Activated T-cell treated with anti-CD3 and anti-CD28 coated beads for 1 hour (primary cell): ENCODE measurements at places on chromosomes 16 and 17.

- no peak for DNase-seq
Observed at GRCh38 chr17:71632328-71632727, 488.5 kb upstream of the SOX9 start.

GRCh38 chr16:3443108-3444031, at the start of the genes NAA60 and ZNF597:
Gene NAA60, plus strand, starts transcription at chr16:3443680. Its CDS starts 32,548 bp downstream, at chr16:3476228.
Gene ZNF597, minus strand, starts transcription at chr16:3443504. Its CDS starts 351 bp downstream, at chr16:3443153.
- DNase-seq, result peak; percentile 58

DNA sequence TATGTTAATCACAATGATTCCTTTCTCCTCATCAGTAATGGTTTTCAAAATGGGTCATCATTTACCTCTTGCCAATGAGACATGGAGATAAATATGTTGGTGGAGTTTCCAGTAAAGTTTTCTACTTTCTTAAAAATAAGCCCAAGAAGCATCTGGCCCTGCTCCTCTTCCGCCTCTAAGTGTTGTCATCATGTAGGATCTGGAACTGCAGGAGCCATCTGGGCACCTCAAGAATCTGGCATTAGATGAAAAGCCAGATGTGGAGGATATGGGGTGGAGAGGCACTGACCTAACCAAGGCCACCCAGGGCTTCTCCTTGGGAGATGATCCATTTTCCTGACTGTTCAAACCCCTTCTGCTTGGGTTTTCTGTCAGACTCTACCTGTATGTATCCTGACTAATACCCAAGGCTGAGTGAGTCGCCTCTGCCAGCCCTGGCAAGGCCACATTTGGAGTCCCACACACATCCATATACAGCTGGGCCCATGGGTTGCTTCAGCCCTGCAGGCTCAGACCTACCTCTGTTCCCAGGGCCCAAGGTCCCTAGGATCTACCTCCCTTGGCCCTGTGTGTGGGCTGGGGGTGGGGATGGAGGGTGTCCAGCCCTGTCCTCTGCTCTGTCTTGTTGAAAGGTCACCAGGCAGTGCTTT, 24.6 kb downstream of the CCDC182 start:
- no peak for DNase-seq

DNA sequence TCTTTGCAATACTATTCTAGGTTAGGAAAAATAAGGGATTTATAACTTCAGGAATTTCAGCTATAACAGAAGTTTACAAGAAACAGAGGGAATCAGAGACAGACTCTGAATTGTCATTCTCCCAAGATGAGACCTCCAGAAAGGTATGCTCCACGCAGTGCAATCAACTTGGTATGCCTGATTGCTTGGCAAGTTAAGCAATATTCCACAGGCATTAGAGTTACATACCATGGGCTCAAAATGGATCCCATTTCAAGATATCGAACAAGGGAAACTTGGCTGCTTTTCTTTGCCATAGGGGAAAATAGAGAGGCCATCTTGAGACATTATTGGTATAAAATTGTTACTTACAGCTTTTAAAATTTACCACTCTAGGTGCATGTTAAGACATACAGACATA, 615.6 kb upstream of the SOX9 start:
- no peak for DNase-seq

DNA sequence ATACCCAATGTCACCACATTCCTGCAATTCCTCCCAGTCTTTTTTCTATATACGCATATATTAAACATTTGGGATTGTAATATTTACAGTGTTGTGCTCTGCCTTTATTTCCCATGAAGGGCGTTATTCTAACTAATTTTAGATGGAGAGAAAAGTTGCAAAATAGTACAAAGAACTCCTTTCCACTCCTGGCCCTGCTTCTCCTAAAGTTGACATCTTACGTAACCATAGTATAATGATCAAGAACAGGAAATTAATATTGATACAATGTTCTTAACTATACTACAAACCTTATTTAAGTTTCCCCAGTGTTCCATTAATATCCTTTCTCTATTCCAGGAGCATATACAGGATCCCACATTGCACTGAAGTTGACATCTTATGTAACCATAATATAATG, 46.3 kb downstream of the TK2 start:
- DNase-seq, result no peak

DNA sequence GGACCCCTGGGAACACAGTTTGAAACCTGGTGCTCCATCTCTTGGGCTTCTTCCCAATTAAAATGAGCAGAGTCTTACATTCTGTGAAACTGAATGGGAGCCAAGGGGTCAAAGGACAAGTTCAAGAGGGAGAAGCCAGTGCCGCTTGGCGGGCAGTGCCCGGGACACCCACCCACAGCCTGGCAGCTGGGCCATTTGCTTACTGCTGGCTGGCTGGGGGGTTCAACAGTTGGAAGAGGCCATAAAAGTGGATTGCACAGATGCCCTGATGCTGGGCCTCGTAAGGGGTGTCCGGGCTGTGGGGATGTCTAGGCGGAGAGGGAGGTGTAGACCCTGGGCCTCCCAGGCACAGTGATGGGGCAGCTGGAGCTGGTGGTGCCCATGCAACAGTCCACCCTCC, 52.1 kb downstream of the CMIP start:
- DNase-seq, result no peak

DNA sequence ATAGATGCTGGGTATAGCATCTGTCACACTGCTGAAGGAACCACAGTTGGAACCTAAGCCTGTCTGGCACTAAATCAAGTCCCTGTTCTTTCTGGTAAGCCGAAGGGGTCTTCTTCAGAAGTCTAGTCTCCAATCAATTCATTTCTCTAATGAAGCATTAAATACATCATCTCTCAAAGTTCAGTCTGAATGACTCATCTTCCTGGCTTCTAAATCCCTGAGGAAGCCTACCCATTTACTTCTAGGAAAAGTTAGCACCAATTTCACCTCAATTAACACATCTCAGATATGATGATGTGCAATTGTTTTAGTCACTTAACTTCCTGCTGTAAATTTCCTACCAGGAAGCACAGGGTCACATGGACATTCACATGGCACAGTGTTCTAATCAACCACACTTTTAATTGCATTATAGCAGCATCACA, 49.9 kb downstream of the TEX14 start:
- DNase-seq, result no peak

DNA sequence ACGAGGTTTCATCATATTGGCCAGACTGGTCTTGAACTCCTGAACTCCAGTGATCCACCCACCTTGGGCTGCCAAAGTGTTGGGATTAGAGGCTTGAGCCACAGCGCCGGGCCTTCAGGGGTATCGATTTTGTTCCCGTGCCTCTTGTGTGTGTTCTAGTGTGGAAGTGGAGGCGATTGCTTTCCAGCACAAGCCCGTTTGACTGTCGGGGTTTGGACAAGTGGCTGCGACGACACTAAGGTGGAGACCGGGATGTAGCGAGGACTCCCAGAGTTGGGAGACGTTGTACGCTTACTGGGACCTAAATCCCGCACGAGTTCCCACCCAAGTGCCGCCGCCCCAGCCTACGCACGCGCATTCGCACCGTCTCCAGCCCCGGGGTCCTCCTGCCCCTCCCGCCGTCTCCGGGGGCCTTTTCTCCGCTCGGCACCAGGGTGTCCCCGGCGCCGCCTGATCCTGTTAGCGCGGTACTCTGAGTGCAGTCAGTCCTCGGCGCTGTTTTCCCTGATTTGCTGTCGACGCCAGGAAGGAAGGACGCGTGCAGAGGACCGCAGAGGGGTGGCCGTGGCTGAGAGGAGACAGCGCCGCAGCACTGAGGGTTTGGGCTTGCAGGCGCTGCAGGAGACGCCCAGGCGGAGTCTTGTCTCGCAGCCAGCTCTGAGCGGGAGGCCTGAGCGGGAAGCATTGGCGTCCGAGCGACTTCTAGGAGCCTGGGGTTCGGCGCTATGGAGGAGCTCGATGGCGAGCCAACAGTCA, at the start of gene NUP85:
TSS of gene NUP85 (plus strand) at position 643 of the 756 bp plus-strand sequence. CDS start at position 726, 83 bp downstream.
- DNase-seq, result peak; percentile 88

- no peak for DNase-seq
Observed at GRCh38 chr17:81516439-81516838, 3.8 kb upstream of the ACTG1 start.

DNA sequence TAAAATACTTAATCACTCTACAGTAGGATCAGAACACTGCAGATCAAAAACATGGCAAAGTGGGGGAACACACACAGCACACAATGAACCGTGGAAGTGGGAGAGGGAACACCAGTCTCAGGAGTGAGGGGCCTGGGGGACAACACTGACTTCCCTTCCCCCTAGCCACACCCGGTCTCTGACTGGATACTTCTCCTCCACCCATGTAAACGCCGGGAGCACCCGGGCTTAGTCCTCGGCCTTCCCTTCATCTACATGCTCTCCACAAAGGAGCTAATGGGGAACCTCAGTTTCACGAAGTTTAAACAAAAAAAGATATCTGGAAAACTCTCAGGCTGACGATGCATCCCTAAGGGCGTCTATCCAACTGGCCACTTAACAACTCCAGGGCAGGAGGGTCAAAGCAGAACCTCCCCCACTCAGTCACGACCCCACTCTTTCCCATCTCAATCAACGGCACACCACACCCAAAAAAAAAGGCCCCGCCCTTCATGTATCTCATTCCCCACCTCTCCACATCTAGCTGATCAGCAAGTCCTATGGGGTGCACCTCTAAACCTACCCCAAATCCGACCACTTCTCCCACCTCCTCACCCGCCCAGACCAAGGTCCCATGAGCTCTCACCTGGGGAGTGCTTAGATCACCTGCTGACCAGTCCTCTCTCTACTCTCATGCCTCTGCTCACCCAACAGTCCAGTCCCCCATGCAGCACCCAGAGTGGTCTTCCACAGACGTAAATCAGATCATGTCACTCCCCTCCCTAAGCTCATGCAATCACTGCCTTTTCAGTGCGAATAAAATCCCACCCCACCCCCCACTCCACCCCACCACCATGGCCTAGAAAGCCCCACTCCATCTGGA, 7.4 kb downstream of the ZDHHC7 start:
- DNase-seq, result no peak

DNA sequence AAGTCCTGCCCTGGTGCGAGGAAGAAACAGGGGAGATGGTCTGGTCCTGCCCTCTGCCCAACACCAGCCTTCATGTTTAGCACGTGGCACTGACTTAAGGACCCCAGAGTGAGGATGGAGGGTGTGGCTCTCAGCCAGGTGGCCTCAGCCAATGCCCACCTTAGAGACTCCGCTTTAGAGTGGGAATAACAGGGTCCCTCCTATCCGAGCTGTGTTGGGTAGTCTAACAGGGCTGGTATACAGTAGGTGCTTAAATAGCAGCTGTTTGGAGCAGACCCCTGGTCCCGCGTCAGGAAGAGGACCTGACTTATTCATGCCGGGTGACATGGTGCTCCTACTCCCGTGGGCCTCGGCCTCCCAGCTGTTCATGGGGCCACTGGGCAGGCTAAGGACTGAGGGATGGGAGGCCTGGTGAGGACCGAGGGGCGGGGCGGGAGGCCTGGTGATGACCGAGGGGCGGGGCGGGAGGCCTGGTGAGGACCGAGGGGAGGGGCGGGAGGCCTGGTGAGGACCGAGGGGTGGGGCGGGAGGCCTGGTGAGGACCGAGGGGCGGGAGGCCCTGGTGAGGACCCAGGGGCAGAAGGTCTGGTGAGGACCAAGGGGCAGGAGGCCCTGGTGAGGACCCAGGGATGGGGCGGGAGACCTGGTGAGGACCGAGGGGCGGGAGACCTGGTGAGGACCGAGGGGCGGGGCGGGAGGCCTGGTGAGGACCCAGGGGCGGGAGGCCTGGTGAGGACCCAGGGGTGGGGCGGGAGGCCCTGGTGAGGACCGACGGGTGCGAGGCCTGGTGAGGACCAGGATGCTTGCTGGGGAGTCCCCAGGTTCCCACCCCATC, 7.6 kb downstream of the ZFPM1 start:
- DNase-seq, result no peak

DNA sequence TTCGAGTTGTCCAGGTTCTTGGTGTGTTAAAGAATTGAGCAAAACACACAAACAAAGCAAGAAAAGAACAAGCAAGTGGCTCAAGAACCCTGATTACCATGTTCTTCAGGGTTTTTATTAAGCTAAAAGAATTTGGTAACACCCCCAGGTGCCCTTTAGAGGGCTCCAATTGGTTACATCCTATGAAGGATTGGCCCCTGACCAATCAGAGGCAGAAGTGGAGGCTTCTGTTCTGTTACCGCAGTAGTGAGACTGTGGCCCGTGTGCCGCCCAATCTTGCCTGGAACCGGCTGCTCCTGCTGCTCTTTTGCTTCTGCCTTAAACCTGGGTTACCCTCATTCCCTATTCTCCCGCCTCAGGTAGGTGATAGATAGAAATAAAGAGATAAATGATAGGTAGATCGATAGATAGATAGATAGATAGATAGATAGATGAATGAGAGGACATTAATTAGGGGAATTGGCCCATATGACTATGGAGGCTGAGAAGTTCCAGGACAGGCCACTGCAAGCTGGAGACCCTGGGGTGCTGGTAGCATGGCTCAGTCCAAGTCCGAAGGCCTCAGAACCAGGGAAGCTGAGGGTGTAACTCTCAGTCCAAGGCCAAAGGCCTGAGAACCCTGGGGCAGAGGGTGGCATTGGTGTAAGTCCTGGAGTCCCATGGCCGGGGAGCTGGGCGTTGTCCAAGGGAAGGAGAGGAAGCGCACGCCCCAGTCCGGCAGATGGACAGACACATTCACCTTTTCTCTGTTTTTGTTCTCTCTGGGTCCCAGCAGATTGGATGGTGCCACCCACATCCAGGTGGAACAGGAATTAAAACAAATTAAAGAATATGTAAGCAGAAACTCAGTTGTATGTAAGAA, 3.5 kb upstream of the CA5A start:
- no peak for DNase-seq

DNA sequence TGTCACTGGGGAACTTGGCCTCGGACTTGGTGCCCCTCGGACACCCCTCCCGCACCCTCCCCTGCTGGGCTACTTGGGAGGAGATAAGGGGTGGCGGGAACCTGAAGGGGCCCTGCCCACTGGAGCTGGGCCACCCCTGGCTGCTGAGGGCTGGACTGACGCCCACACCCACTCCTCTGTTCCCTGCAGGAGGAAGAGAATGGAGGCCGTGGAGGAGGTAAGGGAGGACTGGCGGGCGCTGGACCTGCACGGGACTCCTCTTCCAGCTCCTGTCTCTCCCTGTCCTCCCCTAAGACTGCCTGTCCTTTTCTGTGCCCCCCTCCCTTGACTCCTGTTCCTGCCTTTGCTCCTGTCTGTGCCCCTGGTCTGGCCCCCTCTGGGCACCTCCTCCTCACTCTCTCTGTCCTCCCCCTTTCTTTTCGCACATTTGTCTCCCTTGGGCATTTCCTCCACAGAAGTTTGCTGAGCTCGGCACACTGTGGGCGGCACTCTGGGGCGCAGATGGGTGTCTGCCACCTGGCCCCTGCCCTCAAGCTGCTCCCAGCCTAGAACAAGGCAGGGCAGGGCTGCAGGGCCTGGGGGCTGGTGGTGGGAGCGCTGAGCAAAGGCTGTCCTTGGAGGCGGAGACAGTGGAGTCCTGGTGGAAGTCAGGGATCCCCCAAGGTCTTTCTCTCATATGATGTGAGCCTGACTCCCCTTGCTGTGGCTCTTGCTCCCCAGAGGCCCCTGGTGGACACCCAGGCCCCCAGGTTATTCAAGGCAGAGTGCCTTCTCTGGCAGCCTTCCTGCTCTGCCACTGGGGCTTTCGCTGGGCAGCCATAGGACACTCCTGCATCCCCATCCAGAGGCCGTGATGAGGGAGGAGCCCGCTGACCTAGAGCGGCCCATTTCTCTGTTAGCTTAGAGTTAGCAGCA, 32.7 kb downstream of the ARHGAP23 start:
- no peak for DNase-seq

DNA sequence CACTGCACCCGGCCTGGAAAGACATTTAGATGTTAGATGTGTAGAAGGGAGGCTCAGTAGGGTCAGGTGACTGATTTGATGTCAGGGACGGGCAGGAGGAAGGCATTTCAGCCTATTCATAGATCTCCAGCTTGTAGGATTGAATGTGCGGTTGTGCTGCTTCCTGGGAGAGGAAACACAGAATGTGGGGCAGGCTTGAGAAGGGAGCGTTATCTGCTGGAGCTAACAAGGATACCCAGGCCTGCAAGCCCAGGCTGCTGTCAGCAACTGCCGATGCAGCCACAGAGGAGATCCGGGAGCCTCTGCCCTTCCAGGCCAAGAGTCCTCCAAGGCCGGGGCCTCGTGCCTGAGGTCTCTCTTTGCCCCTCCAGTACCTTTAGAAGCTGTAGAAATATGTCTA, 205.6 kb downstream of the SPECC1 start:
- no peak for DNase-seq
